ENCODE measurements at places on chromosomes 5 and 9.

- DNase-seq: no peak
These were observed 276.6 kb downstream of the MAST4 start for GRCh38 chr5:66872736-66873331.

DNA sequence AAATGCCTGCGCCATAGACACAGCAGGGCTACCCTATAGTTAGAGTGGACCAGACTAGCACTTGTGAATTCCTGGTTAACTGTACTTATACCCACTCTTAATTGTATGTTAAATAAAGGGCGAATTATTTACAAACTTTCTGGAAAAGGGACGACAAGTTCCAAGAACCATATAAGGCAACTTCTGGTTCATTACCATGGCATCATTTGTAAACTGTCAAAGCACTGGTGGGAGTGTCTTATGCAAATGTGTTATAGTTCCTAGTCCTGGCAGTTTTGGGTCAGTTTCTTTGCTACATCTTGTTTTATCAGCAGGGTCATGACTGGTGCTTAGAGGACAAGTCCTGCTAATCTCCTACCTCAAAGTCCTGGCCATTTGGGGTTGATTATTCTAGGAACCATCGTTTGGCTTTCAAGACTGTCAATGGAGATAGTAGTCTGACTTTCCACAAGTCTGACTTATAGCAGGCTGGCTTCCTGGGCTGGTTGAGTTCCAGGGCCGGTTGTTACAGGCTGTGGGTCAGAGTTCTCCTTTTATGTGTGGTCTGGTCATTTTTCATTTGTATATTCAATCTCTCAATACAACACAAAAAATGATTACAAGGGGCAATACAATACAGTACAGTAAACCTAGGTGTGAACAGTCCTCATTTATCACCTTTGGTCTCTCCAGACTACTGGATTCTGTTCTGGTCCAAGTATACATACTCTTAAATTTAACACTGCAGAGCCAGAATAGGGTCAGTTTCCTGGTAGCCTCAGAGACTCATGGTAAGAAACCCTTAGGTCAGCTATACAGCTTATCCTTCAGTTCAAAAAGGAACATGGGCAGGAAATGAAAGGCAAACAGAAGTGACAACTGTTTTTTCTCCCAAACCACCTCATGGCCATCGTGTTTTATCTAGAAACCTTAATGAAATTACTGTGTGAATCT is 8.3 kb upstream of the CFAP95 start:
- no peak for DNase-seq

- DNase-seq: no peak
These were observed 53.3 kb downstream of the RAPGEF6 start for GRCh38 chr5:131581702-131582101.

- DNase-seq: no peak
These were observed 155.9 kb downstream of the MED27 start for GRCh38 chr9:131923766-131924165.

GRCh38 chr5:122154910-122155309 is 25.6 kb downstream of the ZNF474 start:
- DNase-seq: no peak

DNA sequence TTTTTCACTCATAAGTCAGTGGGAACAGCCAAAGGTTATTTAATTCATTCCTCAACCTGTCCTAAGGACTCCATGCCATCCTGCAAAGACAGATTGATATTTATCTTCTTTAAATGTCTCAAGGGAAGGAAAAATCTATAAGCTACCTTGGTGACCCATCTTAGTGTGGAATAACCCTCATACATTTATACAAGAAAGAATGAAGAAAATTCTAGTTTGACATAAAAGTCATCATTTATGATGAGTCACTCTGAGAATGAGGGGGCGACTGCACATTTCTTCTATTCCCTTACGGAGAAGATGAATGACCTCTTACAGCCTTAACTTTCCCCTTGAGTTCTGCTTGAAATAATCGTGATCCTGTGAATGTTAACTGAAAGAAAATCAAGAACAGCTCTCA is 26.8 kb upstream of the NUDT12 start:
- DNase-seq: no peak

DNA sequence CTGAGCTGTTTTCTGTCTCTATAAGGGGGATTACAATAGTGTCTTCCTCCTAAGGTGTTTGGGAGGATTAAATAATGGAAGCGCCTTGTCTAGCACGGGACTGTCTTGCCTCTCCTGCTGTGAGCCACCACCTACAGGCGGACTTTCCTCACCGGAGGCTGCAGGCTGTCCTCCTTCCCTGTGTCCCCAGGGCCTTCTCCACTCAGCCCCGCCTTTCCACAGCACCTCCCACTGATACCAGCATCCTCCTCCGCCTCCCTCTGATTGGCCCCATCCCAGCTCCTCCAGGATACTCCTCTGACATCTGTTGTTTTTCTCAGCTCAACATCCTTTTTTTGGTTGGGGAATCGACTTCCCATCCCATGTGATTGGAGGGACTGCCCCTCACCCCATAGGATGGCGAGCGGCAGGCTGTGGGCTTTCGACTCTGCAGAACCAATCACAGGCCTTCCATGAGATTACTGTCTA is 851 bp upstream of the ZDHHC12 start:
- no peak for DNase-seq

DNA sequence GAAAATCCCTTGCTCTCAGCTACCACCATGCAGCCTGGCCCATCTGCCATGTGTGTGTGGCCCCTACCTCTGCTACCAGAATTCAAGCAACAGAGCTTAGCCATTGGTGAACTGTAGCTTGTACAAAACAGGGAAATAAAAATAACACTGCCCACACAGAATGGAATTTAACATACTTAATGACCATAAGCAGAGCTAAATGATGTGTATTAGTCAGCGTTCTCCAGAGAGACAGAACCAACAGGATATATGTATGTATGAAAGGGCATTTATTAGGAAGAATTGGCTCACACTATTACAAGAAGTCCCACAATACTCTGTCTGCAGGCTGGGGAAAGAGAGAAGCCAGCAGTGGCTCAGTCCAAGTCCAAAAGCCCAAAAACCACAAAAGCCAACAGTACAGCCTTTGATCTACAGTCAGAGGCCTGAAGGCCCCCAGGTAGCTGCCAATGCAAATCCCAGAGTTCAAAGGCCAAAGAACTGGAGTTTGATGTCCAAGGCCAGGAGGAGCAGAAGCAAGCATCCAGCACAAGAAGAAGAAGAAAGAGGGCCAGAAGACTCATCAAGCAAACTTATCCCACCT is 318.8 kb downstream of the DNAH5 start:
- no peak for DNase-seq

GRCh38 chr5:74209571-74209970 is 431.0 kb downstream of the ENC1 start:
- DNase-seq: no peak

- DNase-seq: no peak
These were observed 169.8 kb upstream of the STK32A start for GRCh38 chr5:147065071-147065470.

GRCh38 chr9:75156858-75157257 is 68.5 kb downstream of the OSTF1 start:
- no peak for DNase-seq

DNA sequence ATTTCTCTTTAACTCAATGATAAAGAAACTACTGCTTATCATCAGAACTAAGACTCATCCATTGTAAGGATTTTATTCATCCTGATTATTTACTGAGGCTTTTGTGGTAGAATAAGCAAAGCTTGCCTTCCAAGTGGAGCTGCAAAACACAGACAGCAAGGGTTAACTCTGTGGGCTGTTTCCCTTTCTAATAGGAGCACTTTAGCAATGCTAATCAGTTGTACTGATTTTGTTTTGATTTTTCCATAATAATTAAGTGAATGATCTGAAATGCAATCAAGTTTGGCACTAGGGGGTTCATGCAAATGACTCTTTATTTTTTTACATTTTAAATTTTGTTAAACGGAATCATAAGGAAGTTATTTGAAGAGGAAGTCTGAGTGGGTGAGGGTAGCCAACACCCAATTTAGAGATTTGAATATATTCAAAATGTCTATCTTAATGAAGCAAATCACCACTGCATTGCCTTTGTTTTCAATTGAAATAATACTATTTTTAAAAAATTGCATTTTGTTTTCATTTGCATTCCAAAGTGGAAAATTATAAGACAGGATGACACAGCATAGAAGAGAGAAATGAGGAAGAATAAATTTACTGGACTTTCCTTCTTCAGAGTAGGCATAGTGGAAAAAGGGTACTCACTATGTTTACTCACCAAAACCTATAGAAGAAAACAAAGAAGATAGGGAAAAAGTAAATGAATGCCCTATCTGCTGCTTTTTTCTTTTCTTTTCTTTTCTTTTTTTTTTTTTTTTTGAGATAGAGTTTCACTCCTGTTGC is 36.6 kb downstream of the MEGF10 start:
- DNase-seq: no peak

- DNase-seq: no peak
These were observed 1.3 kb upstream of the RNU6ATAC start for GRCh38 chr9:134165357-134166315.

GRCh38 chr9:117464941-117465616 is 50.2 kb upstream of the ASTN2 start:
- peak; percentile 8 for DNase-seq

DNA sequence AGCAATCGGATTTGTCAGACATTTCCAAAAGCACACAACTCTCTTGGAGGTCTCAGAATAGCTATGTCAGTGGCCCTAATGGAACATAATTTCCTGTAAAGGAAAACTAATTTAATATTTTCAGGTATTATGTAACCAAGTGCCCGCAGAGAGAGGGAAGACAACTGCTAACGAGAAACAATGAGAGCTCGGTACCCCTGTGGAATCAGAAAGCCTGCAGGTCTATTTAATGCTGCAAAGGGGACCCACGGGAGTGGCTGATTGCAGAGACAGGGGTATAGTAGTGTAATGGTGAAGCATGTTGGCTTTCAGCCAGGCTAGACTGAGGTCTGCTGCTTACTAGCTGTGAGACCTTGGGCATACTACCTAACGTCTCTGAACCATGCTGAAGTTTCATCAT is 508.1 kb upstream of the BRINP1 start:
- DNase-seq: peak; percentile 11

GRCh38 chr5:39794513-39795210 is 369.9 kb upstream of the DAB2 start:
- DNase-seq: no peak

GRCh38 chr5:171342362-171343111 is 33.5 kb downstream of the TLX3 start:
- peak; percentile 21 for DNase-seq

DNA sequence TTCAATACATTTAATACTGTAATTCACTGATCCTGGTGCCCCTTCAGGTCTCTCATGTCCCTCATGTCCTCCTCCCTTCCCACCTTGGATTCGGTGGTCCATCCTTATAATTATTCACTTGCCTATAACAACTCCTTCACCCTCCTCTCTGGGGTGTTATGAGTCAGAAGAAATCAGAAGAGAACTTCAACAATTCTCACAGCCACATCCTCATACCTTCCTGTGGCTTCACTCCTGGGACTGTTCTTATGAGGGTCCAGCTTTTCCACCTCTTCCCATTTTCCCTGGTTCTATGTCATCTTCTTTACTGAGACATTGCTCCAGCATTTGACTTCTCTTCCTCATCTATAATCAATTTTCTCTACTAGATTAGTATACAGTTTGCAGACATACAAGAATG is 406.1 kb downstream of the NR2F1-AS1 start:
- no peak for DNase-seq

GRCh38 chr9:135336722-135337527 is 142.7 kb upstream of the PPP1R26 start:
- no peak for DNase-seq

DNA sequence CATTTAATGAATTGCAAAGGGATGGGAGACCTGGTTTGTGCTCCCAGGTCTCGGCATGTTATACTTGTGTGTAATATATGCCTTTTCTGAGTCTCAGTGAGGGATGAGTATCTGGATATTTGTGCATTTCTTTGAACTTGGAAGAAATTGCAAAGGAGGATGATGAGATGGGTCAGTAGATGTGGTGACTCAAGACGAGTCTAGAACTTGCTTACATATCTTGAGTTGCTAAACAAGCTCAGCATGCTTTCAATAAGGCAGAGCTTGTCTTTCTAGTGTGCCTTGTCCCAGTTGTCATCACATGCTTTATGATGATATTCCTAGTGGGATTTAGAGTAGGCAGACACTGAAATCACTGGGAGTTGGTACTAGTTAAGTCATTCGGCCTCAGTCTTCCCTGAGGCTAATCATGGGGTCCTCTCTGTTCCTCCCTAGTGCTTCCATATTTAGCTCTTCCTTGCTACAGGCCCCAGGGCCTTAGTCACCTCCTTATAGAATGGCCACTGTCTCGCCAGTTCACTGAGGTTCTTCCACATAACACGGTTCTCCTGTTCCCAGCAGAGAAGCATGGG is 222.3 kb downstream of the ARRDC3 start:
- no peak for DNase-seq

DNA sequence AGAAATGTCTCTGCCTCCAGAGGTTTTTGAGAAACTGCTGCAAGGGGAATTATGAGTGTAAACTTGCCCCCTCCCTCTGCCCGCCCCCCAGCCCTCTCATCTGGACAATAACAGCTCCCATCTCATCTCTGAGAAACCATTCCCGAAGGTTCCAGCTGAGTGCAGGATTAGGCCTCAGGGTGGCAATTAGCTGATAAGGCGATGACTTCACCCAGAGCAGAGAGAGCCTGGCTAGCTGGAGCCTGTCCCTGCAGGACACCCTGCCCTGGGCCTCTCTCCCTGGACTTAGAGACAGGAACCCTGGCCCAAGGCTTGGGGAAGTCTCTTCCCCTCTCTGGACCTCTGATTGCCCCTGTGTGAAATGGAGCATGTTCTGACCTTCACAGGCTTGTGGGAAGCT is 45.7 kb upstream of the HAND1 start:
- no peak for DNase-seq

DNA sequence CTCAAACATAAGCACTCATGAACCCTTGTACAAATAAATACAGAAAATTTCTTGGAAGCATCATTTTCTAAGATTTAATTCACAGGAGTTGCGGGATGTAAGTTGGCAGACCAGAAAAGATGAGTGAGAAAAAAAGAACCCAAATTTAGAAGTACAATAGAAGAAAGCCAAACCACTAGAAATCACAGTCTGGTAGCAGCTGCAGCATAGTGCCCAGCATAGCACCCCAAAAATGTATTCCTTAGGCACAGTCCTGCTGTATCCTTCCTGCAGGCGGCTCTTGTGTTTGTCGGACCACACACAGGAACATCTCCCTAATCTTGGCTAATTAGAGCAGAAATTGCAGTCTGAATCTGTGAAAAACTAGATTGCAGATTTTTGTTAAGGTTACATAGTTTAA is 208.5 kb upstream of the TRPM3 start:
- no peak for DNase-seq

- no peak for DNase-seq
These were observed 215.1 kb downstream of the SH3GL2 start for GRCh38 chr9:17793713-17794622.

DNA sequence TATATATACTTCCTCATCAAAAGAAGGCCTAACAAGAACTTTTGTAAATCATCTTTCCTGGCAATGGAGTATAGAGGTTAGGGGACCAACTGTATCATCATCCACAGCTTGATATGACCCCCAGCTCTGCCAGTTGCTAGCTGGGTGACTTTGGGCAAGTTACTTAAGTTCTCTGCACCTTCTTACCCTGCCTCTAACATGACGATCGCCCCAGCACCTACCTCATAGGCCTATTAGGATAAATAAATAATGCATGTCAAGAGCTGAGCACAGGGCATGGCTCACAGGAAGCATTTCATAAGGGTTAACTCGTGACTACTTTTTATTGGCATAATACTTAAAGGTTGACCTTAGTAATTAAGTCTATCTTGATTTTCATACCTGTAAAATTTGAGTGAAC is 29.4 kb upstream of the FGF1 start:
- no peak for DNase-seq

- no peak for DNase-seq
These were observed 33.9 kb downstream of the RAD23B start for GRCh38 chr9:107316795-107317661.

- no peak for DNase-seq
These were observed 196.4 kb downstream of the TLE4 start for GRCh38 chr9:79768194-79768593.
